Hematopoietic multipotent progenitor cell treated with erythropoietin and hydrocortisone succinate and interleukin-3 and kit ligand, for 8 days (in vitro differentiated cells): ENCODE measurements at places on chromosomes 4 and X.

DNA sequence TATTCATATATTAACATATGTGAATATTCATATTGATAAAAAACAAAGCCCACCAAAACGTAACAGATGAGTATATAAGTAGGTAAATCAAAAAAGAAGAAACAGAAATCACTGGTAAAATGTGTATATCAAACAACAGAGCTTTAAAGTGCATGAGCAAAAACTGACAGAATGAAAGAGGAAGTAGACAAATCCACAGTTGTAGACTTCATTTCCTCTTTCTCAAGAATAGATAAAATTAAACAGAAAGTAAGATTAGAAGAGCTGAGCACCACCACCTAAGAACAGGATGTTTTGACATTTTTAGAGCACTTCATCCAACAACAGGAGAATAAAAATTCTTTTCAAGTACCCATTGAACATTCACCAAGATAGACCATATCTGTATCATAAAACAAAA, 64.6 kb downstream of the CNKSR2 start:
- DNase-seq = peak; percentile 23

DNA sequence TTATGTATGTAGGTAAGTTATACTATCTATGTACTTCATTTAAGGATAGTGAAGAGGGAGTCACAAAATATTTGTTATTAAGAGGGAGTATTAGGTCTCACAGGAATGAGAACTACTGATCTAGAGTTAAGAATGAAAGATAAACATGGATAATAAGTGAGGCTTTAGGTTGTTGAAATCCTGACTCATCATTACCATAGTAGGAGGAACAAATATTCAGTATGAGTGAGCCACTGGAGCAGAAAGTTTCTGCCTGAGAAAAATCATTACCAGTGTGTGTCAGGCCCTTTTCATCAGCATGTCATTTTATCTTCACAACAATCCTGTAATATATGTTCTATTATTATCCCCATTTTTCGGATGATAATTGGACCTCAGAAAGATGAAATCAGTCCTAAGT, 27.2 kb upstream of the IGSF1 start:
- no peak for DNase-seq

DNA sequence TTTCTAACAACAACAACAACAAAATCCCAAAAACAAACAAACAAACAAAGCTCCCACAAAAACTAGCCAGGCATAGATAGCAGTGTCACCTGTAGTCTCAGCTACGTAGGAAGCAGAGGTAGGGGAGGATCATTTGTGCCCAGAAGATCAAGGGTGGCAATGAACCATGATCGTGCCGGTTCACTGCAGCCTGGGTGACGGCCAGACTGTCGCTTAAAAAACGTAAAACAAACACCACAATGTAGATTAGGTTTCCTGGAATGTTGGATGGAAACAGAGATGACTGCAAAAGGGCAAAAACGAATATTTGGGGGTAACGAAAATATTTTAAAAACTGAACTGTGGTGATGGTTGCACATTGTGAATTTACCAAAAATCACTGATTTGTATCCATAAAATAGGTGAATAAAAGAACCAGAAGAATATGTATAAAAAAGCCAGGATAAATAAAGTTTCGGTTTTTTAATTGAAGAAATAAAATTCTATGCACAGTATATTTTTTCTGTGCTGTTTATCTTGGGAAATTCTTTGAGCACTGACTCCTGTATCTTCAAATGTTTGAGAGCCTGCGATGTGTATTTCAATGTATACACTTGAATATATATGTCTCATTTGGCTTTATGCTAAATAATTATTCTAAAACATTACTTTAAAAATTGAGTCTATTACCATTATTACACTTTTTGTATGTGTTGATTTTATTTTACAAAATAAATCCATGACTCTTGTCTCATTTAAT, 1477.0 kb downstream of the PCDH7 start:
- DNase-seq = no peak

DNA sequence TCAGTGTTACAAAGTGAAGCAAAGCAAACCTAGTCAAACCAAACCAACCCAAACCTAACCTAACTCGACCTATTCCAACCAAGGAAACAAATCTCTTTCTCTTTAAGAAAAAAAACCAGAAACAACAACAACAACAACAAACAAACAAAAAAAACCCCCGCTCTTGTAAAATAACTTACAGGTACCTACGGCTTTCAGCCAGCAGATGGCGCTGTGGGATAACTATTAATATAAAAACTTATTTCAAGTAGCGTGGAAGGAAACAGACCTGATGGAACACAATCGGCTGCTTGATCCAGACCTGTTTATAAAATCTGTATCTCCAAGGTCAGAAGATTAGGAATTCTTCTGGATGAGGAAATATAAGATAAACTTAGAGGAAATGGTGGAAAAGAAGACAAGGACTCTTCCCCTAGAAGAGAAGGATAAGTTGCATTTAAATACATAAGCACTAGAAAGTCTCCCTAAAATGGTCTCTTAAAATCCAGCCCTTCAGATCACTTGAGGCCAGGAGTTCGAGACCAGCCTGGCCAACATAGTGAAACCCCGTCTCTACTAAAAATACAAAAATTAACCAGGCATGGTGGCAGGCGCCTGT, 34.4 kb upstream of the CDKL5 start:
- peak; percentile 36 for DNase-seq

DNA sequence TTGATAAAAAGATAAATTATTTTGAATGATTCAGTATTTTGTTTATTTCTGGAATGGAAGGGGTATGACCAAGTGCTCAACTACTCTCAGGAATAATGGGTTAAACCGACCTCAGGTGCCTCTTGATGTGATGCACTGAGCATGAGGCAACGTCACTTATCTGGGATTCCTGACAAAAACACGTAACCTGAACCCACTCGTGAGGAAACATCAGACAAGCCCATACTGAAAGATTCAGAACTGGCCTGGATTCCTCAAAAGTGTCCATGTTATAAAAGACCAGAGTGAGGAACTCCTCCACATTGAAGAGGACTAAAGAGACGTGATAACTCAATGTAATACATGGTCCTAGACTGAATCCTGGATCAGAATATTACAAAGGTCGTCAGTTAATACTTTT, 144.0 kb downstream of the FNIP2 start:
- no peak for DNase-seq

GRCh38 chrX:152652060-152652459, 14.4 kb downstream of the GABRQ start:
- DNase-seq = no peak

GRCh38 chr4:95547715-95548471, 880 bp downstream of the UNC5C start:
- no peak for DNase-seq

- DNase-seq = no peak
These were observed 24.1 kb downstream of the DCTD start for GRCh38 chr4:182893047-182893446.

GRCh38 chrX:7163146-7163677, 15.3 kb upstream of the PUDP start:
- no peak for DNase-seq

- no peak for DNase-seq
These were observed 60.6 kb downstream of the BTC start for GRCh38 chr4:74733756-74734155.

GRCh38 chr4:8645753-8646124, 53.2 kb downstream of the CPZ start:
- no peak for DNase-seq

- DNase-seq = peak; percentile 43
These were observed 567.7 kb downstream of the MAGEB5 start for GRCh38 chrX:26783512-26784225.

GRCh38 chr4:82706349-82707000, 92.1 kb downstream of the SCD5 start:
- DNase-seq = no peak

DNA sequence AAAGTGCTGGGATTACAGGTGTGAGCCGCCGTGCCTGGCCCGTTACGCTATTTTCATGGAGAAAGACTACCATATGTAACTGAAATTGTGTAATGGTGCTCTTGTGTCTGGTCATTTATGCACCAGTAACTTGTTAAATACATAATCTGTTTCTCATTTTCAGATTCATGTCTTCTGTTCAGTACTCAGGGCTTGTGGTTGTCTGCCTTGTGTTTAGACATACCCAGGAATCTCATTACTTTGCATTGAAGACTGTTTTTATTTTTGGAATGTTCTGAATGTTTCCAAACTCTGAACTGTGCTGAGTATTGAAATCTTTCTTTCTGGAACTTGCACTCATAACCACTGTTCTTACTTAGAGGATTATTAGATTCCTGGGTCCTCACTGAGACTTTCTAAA, 52.8 kb downstream of the PDLIM5 start:
- DNase-seq = no peak

DNA sequence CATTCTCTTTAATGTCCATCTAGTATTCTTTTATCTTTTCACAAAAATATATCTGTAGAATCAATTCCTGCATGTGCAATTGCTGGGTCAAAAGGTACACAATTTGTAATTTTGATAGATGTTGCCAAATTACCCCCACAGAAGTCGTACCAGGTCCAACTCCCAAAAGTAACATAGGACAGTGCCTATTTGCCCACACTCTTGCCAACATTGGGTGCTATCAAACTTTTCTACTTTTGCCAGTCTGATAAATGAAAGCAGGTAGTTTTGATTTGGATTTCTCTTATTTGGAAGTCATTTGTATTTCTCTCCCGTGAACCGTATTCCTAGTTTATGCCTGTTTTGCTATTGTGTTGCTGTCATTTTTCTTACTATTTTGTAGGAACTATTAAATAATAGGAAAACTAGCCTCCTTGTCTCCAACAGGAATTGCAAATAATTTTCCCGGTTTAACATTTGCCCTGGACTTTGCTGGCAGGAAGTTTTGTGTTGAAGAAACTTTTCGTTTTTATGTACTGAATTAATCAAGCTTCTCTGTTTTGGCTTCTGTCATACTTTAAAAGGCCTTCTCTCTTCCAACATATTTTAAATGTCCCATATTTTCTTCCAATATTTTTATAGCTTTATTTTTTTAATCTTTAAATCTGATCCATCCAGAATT, 33.1 kb downstream of the ZNF275 start:
- DNase-seq = no peak

GRCh38 chrX:104565791-104566680, at the start of gene IL1RAPL2:
IL1RAPL2 (plus strand) TSS chrX:104566199.
- peak; percentile 5 for DNase-seq

GRCh38 chr4:132085105-132085504, 1064.0 kb upstream of the PCDH10 start:
- no peak for DNase-seq

DNA sequence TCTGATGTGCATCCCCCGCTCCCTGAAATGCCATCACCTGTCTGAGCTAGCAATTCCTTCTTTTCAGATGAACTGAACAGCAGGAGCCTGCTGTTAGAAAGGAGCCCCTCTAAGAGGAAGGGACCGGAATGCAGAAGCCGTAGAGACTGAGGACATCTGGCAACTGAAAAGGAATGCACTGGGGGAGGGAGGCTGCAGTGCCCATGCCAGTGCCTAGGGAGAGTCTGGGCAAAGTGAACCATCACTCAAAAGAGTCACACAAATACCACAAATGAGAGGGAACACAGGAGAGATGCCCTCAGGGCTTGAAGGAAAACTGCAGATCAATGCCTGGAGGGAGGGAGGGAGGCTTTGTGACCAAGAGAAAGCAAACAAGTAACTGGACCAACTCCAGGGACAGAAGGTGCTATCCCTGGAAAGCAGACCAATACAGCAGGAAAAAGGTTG, 93.9 kb upstream of the CBR4 start:
- no peak for DNase-seq

- no peak for DNase-seq
These were observed 25.4 kb upstream of the HTRA3 start for GRCh38 chr4:8244001-8244757.

DNA sequence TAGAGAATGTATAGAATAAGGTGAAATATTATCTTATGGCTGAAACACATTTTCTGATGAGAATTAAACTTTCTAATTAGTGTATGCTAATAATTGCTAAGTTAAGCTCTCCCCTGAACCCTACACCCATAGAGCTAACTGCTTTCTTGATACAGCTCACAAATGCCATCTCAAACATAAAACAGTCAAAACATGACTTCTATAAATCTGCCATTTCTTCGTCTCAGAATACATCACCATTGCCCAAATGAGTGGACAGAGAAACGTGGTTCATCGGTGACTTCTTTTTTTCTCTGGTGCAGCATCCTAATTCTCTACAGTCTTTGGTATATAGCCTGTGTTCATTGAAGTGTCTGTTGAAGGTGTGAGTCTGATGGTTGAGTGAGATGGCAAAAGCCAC, 554.6 kb downstream of the NLGN4X start:
- DNase-seq = no peak

DNA sequence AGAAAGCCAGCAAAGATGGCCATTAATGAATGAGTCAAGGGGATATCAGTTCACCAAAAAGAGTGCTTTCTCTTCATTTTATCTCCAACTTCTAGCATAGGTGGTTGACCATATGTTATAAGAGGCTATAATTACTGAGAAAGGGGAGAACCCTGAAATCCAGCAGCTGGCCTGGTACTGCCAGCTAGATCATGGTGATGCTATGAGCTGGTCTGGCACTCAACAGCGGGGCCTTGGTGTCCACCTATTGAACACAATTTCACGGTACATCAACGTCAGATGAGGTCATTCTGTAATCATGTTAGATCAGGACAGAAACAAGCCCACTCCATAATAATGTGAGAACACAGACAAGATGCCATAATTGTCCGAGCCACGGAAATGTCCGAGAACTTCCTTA, 1644.8 kb upstream of the PCDH7 start:
- no peak for DNase-seq

DNA sequence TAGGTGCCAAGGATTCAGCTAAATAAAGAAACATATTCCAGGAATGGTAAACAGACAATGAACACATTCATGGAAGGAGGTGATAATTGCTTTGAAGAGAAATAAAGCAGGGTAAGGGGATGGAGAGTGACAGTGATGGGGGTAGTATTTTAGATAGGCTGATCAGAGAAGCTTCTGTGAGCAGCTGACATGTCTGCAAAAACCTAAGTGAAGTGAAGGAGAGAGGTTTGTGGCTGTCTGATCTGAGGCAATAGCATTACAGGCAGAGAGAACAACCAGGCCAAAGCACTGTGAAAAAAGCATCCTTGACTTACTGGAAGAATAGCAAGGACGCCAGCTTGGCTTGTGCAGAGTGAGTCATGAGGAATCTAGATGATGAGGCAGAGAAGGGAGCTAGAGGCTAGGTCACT, 271.9 kb upstream of the GATB start:
- no peak for DNase-seq

- DNase-seq = peak; percentile 63
These were observed 40.7 kb downstream of the TEC start for GRCh38 chr4:48228949-48229348.

DNA sequence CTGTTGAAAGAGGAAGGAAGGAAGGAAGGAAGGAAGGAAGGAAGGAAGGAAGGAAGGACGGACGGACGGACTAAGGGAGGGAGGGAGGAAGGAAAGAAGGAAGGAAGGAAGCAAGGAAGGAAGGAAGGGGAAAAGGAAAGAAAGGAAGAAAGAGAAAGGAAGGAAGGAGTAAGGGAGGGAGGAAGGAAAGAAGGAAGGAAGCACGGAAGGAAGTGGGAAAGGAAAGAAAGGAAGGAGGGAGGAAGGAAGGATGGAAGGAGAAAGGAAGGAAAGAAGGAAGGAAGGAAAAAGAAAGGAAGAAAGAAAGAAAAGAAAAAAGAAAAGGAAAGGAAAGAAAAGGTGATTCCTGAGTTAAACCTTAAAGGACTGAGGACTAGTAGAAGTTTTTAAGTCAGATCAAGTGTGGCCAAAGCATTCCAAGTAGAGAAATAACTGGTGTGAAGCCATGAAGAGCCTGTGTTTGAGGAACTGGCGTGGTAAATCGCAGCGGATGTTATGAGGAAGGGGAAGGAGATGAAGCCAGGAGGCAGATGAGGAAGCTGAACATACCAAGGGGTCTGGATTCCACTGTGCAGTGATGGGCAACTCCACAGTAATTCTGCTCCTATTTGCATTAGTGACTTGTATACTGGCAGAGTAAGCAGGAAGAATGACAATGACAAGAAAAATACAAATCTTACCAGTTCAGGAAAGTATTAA, 163.5 kb downstream of the MGST2 start:
- DNase-seq = no peak
